HCEC 1CT (cell line): ENCODE measurements at places on chromosomes 7 and 10.

- DNase-seq = peak; percentile 76
These were observed 37.7 kb downstream of the AGAP3 start for GRCh38 chr7:151123822-151124464.

DNA sequence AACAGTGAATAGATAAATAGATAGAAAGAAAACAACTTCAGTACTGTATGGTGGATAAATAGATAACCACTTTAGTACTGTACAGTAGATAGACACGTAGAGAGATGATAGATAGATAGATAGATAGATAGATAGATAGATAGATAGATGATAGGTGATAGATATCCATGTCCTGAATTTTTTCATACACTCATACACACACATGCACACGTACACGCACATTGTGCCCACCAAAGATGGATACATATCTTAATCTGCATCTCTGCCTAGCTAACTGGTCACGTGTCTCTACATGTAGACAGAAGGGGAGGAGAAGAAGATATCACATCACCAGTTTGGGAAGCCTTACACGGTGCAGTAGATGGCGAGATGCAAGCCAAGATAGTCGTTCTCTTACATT is 99.2 kb downstream of the ARID5B start:
- no peak for DNase-seq

DNA sequence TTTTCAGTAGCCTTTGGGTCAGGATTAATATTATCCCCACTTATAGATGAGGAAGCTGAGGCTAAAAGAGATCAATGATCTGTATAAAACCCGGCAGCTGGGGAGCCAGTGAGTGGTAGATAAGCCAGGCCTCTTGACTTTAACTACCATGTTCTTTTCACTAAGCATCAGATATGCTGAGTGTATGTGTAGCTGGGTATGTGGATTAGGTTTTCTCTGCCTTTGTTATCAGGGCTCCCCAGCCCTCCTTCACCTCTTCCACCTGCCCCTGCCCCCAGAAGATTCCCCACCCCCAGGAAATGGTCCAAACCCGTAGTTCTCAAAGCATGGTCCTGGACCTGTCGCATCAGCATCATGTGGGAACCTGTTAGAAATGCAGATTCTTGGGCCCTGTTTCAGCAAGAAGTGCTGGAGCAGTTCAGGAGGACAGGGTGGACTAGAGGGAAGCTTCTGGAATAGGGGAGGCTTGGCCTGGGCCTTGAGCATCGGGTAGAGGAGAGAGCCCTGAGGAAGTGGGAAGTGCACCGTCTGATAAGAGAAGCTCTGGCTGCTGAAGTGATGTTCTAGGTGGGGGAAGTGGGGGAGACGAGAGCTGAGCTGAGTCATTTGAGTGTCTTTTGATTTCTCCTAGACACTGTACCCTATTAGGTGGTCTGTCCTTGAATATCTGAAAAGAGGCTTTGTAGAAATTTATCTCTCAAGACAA is 101.3 kb downstream of the HIF1AN start:
- no peak for DNase-seq

DNA sequence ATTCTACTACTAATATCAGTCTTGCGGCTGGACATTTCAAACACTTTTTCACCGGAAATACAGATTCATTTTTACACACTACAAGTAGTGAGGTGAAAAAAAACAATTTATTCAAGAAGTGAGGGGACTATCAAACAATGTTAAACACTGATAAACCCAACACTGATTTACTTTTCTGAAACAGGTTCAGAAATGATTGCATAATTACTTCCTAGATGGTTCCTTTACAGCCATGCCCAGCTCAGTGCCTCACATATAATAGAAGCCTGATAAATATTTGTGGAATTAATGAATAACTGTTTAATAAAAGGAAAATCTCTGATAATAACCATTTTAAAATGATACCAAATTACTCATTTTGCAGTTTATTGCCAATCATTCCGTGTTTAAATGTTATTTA is 34.6 kb downstream of the FRA10AC1 start:
- DNase-seq = no peak

DNA sequence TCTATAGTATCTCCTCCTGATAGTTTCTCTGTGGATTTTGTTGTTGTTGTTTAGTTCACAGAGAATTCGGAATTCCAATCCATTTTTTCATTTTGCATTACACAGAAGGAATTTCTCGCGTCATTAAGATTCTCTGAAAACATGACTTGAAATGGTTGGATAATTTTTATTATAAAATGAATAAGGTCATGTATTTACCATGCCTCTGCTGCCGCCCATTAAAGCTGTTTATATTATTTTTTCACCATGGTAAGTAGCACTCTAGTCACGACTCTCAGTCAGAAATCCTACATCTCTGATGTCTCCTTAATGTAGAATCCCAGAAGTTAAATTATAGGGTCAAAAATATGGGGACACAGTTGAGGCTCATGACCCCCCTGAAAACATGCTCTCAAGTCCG is 19.1 kb downstream of the SFMBT2 start:
- DNase-seq = no peak

- no peak for DNase-seq
These were observed 31.8 kb downstream of the CCAR1 start for GRCh38 chr10:68752711-68753350.

GRCh38 chr10:99787782-99788445 is 5.5 kb downstream of the ABCC2 start:
- DNase-seq = no peak
